NCI-H1092 (cell line): ENCODE measurements at places on chromosomes 13 and 19.

- DNase-seq, result no peak
Observed at GRCh38 chr19:18170714-18171255, 2.8 kb upstream of the IFI30 start.

- peak; percentile 48 for DNase-seq
Observed at GRCh38 chr13:63190219-63190618, 1774.6 kb upstream of the PCDH20 start.

DNA sequence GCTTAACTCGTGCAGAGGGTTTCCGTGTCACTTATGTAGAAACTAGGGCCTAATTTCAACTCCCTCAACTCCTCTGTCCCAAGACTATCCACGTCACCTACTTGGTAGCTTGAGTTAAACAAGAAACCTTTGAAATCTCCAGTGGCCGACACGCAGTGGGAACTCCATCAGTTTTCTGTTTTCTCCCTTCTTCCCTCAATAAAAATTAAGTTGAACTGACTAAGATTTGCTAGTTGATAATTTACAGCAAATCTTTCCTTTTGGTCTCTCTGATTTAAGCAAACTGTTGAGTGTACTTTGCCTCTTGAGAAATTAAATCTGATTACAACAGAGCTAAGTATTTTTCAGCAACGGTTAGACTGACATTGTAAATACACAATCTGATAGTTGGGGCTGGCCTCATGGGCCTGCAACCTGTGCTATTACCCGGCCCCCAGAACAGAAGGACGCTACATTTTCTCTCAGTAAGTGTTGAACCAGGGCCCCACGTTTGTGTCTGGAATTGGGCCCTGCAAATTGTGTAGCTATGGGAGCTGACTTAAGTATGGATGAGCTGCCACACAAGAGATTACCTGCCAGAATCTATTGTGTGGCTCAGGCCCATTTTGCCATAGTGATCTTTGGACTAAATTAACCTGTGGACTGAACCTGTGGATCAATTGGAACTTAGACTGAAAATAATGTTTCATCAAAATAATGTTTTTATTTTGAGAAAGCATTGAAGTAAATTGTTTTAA lies 708 bp upstream of the ESD start:
- DNase-seq, result no peak

- DNase-seq, result no peak
Observed at GRCh38 chr19:2511570-2511969, 35.6 kb downstream of the GADD45B start.

DNA sequence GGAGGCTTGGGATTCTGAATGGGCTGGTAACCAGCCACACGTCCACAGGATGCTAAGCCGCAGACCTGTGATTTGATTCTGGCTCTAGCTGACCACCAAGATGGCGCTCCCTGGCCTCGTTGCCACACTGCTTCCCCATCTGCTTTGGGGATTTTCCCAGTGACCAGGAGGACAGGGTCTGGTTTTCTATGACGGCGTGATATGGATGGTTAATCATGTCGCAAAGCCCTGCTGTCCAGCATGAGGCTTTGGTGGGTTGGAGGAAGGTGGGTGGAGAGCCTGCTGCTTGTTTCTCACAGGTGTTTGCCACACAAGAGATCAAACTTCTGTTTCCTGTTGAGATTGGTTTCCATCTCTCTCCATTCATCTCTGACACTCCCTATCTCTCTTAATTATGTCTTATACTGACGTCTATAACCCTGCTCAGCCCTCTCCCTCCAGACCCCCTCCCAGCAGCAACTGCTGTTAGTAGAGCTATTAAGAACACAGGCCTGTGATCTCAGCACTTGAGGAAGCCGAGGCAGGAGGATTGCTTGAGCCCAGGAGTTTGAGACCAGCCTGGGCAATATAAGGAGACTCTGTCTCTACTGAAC lies 102.7 kb downstream of the SIPA1L3 start:
- no peak for DNase-seq

DNA sequence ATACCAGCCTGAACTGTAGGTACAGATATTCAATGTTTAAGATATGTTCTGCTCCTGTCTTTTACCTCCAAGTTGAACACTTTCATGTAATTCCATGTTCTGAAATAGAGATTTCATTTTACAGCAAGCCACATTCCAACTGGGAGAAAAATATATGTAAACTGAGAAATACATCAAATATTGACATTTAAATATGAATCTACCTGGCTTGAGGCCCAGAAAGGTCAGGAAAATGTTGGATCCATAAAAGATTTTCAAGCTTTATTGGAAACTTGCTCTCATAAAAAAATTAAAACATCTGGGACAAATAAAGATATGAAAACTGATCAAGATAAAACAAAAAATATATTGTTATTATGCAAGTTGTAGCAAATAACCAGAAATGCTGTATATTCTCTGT lies 1078.7 kb upstream of the ATXN8OS start:
- DNase-seq, result no peak

- no peak for DNase-seq
Observed at GRCh38 chr13:99406799-99407201, 94.5 kb upstream of the TM9SF2 start.

DNA sequence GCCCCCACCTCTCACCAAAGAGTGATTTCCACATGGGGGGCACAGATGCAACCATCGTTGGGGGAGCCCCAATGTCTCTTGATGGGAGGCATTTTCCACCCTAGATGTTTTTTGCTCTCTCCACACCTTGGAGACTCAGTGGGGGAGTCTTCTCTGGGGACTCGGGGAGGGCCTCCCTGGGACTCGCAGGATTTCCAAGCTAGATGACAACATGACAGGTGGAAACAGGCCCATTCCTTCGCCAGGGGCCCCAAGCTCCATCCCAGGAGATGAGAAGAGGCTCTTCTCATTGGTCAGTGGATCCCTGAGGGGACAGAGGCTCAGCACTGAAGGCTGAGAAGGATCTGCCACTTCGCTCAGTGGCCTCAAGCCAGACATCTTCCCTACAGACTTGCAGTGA lies 12.7 kb upstream of the KIR2DL4 start:
- no peak for DNase-seq

DNA sequence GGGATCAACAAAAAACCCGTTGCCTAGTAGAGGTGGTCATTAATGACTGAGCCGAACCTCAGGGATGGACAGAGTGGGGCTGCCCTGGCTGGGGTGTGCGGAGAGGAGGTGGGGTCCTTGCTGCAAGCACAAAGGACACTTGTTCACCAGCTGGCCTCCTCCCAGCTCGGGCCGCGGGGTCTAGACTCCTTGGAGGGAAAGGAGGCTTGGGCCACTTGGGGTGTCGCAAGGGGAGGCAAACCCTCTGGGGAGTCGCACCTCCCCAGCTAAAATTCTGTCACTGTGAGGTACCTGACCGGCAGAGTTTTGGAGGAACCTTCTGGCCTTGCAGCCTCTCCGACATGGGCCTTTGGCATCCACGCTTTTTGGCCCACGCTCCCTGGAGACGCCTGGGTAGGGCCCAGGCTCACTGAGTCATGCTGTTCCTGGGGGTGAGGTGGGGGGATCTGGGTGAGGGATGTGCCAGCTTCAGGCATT lies 8.2 kb downstream of the KLHL26 start:
- no peak for DNase-seq

DNA sequence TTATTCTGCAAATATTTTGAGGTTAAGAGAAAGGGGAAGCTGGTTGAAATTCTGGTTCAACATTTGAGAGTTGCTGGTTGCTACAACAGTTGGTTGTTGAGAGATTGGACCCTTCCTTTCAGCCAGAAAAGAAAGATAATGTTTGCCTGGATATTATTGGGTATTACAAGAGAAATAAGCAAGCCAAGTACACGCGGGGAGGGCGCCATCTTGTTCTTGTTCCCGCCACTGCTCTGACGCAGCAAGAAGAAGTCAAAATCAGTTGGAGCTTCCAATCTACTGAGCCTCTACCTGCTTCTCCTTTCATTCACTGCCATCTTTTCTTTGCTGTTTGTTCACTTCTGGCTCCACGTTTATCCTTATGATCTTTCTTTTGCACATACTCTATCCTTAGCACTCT lies 18.4 kb downstream of the BSPH1 start:
- DNase-seq, result no peak

- no peak for DNase-seq
Observed at GRCh38 chr13:110920038-110920437, 5.2 kb upstream of the ANKRD10 start.

GRCh38 chr13:20274466-20274865 lies 42.3 kb upstream of the GJB6 start:
- no peak for DNase-seq

GRCh38 chr19:48556163-48556562 lies 4.2 kb downstream of the SULT2B1 start:
- no peak for DNase-seq

GRCh38 chr13:113545455-113545930 lies 39.1 kb upstream of the TFDP1 start:
- DNase-seq, result no peak

GRCh38 chr13:73369095-73369494 lies 310.3 kb downstream of the KLF5 start:
- no peak for DNase-seq

GRCh38 chr13:110294622-110295021 lies 12.3 kb downstream of the COL4A1 start:
- DNase-seq, result no peak

DNA sequence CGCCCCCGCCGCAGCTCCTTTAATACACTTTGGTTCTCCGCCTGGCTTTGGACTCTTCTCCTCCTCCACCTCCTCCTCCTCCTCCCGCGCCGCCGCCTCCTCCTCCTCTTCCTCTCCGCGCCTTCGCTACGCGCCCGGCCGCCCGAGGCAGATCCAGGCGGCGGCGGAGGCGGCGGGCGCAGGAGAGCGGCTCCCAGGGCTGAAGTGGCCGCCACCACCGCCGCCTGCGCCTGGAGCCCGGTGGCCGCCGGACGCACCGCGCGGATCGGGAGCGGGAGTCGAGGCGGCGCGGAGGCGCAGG lies at the start of gene ZIC2:
Gene ZIC2, plus strand, starts transcription at position 50 of the 301 bp plus-strand sequence. CDS start 281 bp downstream, outside the sequence.
- DNase-seq, result no peak

- no peak for DNase-seq
Observed at GRCh38 chr13:108549934-108550333, 79.5 kb upstream of the MYO16 start.

GRCh38 chr13:113121183-113121927 lies 1.2 kb upstream of the F10 start:
- DNase-seq, result no peak

DNA sequence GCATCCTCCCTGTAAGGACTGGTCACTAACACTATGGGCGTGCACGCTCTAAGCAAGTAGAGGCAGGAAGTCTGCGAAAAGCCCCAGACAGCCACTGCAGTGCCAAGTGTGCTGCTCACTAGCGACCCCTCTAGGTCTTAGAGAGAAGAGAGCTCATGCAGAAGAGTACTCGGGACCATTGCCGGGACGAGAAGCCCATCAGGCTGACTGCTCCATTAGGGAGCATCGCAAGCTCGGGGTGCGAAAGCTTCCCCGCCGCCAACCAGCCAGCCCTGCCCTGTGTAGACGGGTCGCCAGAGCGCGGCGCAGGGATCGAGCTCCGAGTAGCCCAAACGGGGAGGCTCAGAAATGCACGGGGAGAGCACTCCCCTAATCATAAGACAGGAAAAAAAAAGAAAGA lies 16.6 kb downstream of the POU4F1 start:
- DNase-seq, result no peak

DNA sequence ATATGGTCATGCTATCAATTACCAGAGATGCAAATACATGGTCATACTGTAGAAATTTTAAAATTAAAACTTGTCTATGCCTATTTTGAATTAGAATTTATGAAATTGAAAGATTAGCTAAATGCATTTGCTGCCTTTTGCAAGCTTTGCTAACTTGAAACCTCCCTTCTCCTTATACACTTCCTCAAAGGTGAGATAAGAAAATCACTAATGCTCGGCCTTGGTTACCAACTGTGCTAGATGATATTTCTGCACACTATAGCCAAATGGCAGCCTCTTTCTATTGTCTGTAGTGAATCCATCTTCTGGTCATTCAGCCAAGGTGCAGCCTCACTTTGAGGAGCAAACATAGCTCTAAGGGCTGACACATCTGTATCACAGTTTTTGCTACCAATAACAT lies 31.1 kb upstream of the MYCBP2 start:
- DNase-seq, result no peak

DNA sequence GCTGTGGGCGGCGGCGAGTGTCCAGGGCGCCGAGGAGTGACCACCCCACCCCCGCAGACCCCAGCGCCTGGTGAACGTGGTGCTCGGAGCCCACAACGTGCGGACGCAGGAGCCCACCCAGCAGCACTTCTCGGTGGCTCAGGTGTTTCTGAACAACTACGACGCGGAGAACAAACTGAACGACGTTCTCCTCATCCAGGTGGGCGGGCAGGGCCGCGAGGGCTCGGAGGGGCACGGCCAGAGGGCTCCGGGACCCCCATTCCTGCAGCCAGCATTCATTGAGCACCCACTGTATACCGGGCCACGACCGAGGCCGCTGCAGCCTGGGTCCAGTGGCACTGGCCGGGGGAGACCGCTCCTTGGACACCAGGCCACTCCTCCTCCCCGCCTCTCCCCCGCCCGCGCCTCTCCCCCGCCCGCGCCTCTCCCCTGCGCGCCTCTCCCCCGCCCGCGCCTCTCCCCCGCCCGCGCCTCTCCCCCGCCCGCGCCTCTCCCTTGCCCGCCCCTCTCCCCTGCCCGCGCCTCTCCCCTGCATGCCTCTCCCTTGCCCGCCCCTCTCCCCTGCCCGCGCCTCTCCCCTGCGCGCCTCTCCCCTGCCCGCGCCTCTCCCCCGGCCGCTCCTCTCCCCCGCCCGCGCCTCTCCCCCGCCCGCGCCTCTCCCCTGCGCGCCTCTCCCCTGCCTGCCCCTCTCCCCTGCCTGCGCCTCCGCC lies 3.2 kb downstream of the PRTN3 start:
- no peak for DNase-seq

- DNase-seq, result no peak
Observed at GRCh38 chr19:5128251-5128935, 159.5 kb downstream of the KDM4B start.
